ENCODE measurements at places on chromosomes 4 and X. TPM values are rescaled to one million over a fixed set of nuclear protein-coding genes. Genes with fewer than 3 reads are reported as not detected.
A peak's percentile ranks its signal among the peaks of the same experiment; 100 is the strongest.

Gene PAGE3
- total RNA-seq, result not detected

DNA sequence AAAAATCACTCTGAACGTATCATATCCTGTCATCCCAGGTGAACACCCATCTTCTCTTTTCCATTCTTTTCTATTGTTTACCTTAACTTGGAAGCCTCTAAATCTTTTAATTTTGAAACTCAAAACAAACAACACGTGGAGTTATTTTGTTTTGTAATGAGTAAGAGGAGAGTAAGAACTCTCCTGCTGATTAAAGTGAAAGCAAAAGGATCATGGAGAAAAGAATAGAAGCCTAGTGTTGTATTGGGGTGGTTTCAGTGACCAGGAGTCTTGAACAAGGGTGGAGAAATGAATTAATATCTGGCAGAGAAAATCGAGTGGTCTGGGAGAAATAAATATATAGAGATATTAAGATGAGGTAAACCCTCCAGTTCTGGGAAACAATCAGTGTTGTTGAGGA, 237.4 kb upstream of the UGT8 start:
- no peaks in the 10 kb centered on the region for H3K27me3 ChIP-seq
- H3K27ac ChIP-seq, result no peak overlapping the region
- no peaks in the 10 kb centered on the region for H3K36me3 ChIP-seq
- H3K4me1 ChIP-seq, result no peaks in the 10 kb centered on the region
- no peak overlapping the region for H3K4me3 ChIP-seq

DNA sequence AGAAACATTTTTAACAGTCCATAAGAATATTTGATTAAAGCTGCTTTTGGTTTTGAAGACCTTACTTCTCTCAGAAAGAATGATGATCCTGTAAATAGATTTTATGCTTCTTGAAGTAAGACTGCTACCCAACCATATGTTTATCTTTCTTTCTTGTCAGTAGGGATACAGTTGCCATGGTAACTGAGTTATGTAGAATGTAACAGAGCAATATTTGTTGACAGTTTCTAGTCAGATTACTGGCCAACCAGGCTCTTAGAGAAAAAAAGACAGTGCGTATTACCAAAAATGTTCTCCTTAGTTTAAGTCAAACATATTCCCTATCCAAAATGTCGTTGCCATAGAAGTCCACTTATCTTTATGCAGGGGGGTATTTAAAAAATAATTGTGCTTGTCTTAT, 456.8 kb downstream of the PRR32 start:
- no peak for DNase-seq
- no peak overlapping the region for H3K4me3 ChIP-seq
- H3K36me3 ChIP-seq, result no peaks in the 10 kb centered on the region
- H3K27me3 ChIP-seq, result no peaks in the 10 kb centered on the region

- peak overlapping the region; percentile 95 for H3K4me3 ChIP-seq
- H3K4me1 ChIP-seq, result peaks cover 25% of the 10 kb centered on the region
- H3K27me3 ChIP-seq, result no peaks in the 10 kb centered on the region
- H3K27ac ChIP-seq, result peak overlapping the region; percentile 69
- H3K36me3 ChIP-seq, result peaks cover 12% of the 10 kb centered on the region
Measured at GRCh38 chr4:70994069-70994366, 569 bp downstream of the DCK start.

Gene MAP3K15
- not detected for total RNA-seq

DNA sequence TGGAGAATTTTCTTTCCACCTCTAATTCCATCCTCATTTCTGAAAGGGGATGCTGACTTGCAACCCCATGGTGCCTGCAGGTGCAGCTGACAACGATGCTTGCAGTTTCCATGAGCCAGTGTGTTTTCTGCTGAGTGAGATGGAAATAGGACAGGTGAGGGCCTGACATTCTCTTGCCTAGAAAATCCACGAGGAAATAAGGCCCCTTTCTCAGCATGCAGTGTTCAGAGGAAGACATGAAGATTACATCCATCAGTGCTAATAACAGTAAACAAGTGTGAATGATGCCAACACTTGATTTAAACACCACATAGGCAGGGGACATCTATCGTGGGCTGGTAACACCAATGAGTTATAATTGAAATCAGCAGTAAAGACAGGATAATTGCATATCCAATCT, 237.3 kb downstream of the NLGN4X start:
- no peak for DNase-seq
- no peaks in the 10 kb centered on the region for H3K27me3 ChIP-seq
- no peak overlapping the region for H3K4me3 ChIP-seq
- H3K27ac ChIP-seq, result no peak overlapping the region
- H3K36me3 ChIP-seq, result no peaks in the 10 kb centered on the region

- no peaks in the 10 kb centered on the region for H3K27me3 ChIP-seq
- no peak overlapping the region for H3K4me3 ChIP-seq
- no peaks in the 10 kb centered on the region for H3K36me3 ChIP-seq
- H3K27ac ChIP-seq, result no peak overlapping the region
- H3K4me1 ChIP-seq, result no peaks in the 10 kb centered on the region
Measured at GRCh38 chr4:160143574-160143973, 1040.7 kb downstream of the RAPGEF2 start.

GRCh38 chrX:68462197-68462596, 28.9 kb upstream of the OPHN1 start:
- no peaks in the 10 kb centered on the region for H3K27me3 ChIP-seq
- no peak overlapping the region for H3K4me3 ChIP-seq
- DNase-seq, result no peak
- H3K27ac ChIP-seq, result no peak overlapping the region
- H3K4me1 ChIP-seq, result no peaks in the 10 kb centered on the region

Gene DGAT2L6
- total RNA-seq, result not detected

DNA sequence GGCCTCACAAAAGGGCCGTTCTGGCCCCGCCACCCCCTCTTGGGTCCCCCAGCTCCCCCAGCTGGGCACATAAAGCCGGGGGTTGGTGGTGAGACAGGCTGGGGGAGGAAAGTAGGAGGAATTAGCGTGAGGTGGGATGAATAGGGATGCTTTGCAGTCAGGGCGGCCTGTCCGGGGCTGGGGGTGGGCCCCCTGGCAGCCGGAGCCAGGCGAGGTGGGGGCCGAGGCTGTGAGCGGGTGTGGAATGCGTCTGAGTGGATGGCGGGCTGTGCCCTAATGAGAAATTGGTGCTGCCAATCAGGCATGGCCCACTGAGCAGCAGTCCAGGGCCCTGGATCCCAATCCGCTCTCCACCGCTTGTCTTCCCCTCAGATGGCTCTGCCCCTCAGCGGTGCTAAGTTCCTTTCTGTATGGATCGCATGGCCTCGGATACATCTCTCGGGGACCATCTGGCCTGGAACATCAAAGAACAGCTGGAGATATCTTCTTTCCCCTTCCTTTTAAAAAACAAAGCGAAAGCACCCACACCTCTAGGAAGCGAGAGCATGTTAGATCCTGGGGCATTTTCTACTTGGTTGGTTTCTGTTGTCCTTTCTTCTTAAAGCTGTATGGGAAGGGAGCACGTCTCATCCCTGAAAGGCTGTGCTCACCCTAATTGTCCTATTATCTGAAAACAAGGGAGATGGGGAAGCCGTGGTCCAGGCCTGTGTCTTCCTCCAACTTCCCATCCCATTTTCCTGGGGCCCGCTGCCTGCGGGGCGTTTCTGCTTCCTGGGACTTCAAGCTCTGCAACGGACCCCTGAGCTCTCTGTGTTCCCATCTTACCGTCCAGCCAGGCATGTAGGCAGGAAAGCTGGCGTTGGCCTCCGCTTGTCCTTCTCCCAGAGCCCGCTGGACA, 106.9 kb downstream of the SORCS2 start:
- no peak overlapping the region for H3K4me3 ChIP-seq
- no peaks in the 10 kb centered on the region for H3K36me3 ChIP-seq
- H3K27me3 ChIP-seq, result peaks cover 2% of the 10 kb centered on the region
- no peak for DNase-seq

Gene PDCL2
- not detected for total RNA-seq

GRCh38 chrX:120408168-120408567, 46.3 kb downstream of the ATP1B4 start:
- H3K4me3 ChIP-seq, result no peak overlapping the region
- no peaks in the 10 kb centered on the region for H3K4me1 ChIP-seq
- H3K27ac ChIP-seq, result no peak overlapping the region
- H3K36me3 ChIP-seq, result no peaks in the 10 kb centered on the region
- H3K27me3 ChIP-seq, result no peaks in the 10 kb centered on the region

- peak overlapping the region; percentile 94 for H3K27ac ChIP-seq
- H3K27me3 ChIP-seq, result no peaks in the 10 kb centered on the region
- H3K4me1 ChIP-seq, result peaks cover 74% of the 10 kb centered on the region
- H3K4me3 ChIP-seq, result peak overlapping the region; percentile 41
- H3K36me3 ChIP-seq, result no peaks in the 10 kb centered on the region
Measured at GRCh38 chrX:13085526-13085925, 41.1 kb upstream of the FAM9C start.

DNA sequence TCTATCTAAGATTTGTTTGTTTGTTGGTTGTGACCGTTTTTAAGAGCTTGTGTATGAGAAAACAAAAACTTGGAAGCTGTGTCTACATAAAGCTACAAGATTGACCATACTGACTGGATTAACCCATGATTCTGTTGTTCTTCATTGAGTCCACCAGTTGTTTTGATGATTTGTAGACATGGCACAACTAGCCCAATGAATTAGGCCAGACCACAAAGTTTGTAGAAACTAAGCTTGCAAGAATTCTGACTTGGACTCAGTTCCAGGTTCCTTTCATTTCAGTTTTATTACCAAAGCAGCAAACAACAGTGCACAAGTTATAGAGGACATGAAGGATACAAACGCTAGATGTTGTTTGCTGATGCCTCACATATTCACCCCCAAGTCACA, 119.3 kb downstream of the RASGEF1B start:
- no peaks in the 10 kb centered on the region for H3K27me3 ChIP-seq
- no peak overlapping the region for H3K4me3 ChIP-seq
- DNase-seq, result no peak
- H3K27ac ChIP-seq, result no peak overlapping the region
- no peaks in the 10 kb centered on the region for H3K36me3 ChIP-seq
- no peaks in the 10 kb centered on the region for H3K4me1 ChIP-seq

Gene HCCS
- total RNA-seq, result 7.7 TPM

Gene UGT2B7
- total RNA-seq, result not detected

Gene ODAPH
- total RNA-seq, result not detected

DNA sequence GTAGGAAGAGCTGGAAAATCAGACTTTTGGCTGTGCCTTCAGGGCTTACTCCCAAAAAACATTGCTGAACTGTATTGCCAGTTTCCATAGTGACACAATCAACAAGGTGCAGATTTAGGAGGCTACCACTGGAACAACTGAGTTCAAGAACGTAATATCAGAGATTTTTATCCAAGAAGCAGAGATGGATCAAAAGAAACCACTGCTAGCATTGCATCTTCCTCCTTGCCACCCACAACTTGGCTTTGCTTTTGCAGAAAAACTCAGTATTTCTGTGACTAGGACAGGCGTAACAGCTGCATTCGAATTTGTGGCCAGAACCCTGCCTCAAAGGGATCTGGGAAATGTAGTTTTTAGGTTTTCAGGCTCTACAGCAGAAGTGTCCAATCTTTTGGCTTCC, 27.8 kb upstream of the WDFY3 start:
- no peaks in the 10 kb centered on the region for H3K4me1 ChIP-seq
- no peaks in the 10 kb centered on the region for H3K27me3 ChIP-seq
- no peak overlapping the region for H3K27ac ChIP-seq

Gene COX7B2
- total RNA-seq, result not detected

- DNase-seq, result no peak
- H3K4me3 ChIP-seq, result no peak overlapping the region
- H3K27ac ChIP-seq, result no peak overlapping the region
- no peaks in the 10 kb centered on the region for H3K27me3 ChIP-seq
- no peaks in the 10 kb centered on the region for H3K36me3 ChIP-seq
Measured at GRCh38 chrX:148928811-148929210, 428.4 kb downstream of the AFF2 start.

- H3K36me3 ChIP-seq, result no peaks in the 10 kb centered on the region
- no peak overlapping the region for H3K4me3 ChIP-seq
- H3K27ac ChIP-seq, result no peak overlapping the region
- H3K27me3 ChIP-seq, result no peaks in the 10 kb centered on the region
Measured at GRCh38 chr4:189341881-189342280, 598.8 kb upstream of the FRG1 start.

Gene AMOT
- total RNA-seq, result 1.4 TPM

Gene TAB3
- total RNA-seq, result 25.6 TPM

GRCh38 chr4:146522869-146523205, 1.1 kb upstream of the SLC10A7 start:
- peak overlapping the region; percentile 89 for H3K4me3 ChIP-seq
- H3K36me3 ChIP-seq, result no peaks in the 10 kb centered on the region
- peaks cover 10% of the 10 kb centered on the region for H3K4me1 ChIP-seq
- no peaks in the 10 kb centered on the region for H3K27me3 ChIP-seq
- H3K27ac ChIP-seq, result peak overlapping the region; percentile 59

DNA sequence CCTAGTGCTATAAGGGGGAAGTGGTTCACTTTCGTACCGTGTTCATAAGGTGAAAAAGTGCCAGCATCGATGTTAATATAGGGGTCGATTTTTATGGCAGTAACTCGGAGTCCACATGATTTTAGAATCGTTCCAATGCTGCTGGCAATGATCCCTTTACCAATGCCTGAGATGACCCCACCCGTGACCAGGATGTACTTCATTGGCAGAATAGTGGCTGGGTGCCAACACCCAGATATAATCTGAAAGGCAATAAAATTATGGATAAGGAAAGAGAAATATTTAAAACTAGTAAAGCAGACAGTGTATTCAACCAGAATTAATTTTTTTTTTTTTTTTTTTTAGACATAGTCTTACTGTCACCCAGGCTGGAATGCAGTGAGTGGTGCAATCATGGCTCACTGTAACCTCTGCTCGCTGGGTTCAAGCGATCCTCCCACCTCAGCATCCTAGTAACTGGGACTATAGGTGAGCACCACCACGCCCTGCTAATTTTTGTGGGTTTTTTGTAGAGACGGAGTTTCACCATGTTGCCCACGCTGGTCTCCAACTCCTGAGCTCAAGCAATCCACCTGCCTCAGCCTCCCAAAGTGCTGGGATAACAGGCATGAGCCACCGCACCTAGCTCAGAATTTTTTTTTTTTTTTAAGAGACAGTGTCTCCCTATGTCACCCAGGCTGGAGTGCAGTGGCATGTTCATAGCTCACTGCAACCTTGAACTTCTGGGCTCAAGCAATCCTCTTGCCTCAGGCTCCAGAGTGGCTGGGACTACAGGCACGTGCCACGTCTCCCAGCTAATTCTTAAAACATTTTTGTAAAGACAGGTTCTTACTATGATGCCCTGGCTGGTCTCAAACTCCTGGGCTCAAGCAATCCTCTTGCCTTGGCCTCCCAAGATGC, 9.5 kb downstream of the CTPS2 start:
- H3K27me3 ChIP-seq, result no peaks in the 10 kb centered on the region
- no peak overlapping the region for H3K4me3 ChIP-seq
- H3K4me1 ChIP-seq, result no peaks in the 10 kb centered on the region
- no peaks in the 10 kb centered on the region for H3K36me3 ChIP-seq
- no peak for DNase-seq

- H3K36me3 ChIP-seq, result no peaks in the 10 kb centered on the region
- H3K27me3 ChIP-seq, result no peaks in the 10 kb centered on the region
- no peak overlapping the region for H3K4me3 ChIP-seq
- H3K27ac ChIP-seq, result no peak overlapping the region
- no peak for DNase-seq
Measured at GRCh38 chr4:32569861-32570260, 1849.7 kb downstream of the PCDH7 start.

Gene FATE1
- not detected for total RNA-seq

Gene CXCL3
- total RNA-seq, result 0.61 TPM

Gene KLHL13
- 0.19 TPM for total RNA-seq
